ENCODE measurements at places on chromosomes 7 and 10.

DNA sequence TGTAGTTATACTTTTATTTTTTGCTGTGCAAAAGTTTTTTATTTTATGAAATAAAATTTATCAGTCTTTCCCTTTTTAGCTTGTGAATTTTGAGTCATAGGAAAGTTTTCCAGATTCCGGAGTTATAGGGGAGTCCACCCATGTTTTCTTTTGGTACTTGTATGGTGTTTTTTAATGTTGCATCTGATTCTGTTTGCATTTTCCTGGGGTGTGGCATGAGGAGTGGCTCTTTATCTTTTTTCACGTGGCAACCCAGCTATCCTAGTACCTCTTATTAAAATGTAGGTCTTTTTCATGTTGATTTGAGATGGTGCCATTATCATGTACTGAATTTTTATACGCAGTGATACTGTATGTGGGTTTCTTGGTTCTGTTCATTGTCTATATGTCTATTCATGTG lies 19.7 kb downstream of the EXOC6 start:
- no peak for DNase-seq

- DNase-seq: peak; percentile 45
Measured at GRCh38 chr7:42945821-42946626, 13.8 kb downstream of the MRPL32 start.

- no peak for DNase-seq
Measured at GRCh38 chr7:53470336-53470970, 435.0 kb downstream of the POM121L12 start.

DNA sequence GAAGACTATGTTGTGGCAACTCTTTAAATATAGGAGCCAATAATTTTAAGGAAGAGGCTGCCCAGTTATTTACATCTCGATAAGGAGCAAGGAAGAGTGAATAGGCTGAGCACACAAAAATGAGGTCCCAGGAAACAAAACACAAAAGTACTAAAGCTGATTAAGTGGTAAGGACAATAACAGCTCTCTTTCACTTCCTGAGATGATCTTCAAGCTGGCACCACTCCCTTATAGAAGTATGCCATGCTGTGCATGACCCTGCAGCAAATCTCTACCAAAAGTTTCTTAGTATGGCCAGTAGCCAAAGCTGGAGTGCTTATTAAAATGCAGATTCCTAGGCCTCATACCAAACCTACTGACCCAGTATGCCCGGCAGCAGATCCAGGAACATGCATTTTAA lies 39.7 kb downstream of the CADPS2 start:
- no peak for DNase-seq

DNA sequence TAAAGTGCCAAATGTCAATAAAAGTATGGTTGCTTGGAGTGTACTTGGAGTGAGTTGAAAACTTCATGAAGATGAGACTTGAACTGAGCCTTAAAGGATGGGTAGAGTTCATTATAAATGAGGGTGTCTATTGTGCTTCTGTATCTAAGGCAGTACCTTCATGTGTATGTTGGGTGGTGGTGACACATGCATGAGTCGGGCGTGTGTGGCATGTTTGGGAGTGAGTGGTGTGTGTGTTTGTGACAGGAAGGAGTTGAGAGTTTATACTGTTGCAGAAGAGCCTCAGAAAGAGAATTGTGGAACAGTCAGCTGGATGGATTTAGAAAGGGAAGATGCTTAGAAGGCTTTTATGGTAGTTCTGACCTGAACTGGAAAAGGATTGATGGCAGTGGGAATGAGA lies 6.0 kb upstream of the ZRANB1 start:
- peak; percentile 26 for DNase-seq

GRCh38 chr10:6171881-6172695 lies 30.6 kb upstream of the PFKFB3 start:
- peak; percentile 90 for DNase-seq

DNA sequence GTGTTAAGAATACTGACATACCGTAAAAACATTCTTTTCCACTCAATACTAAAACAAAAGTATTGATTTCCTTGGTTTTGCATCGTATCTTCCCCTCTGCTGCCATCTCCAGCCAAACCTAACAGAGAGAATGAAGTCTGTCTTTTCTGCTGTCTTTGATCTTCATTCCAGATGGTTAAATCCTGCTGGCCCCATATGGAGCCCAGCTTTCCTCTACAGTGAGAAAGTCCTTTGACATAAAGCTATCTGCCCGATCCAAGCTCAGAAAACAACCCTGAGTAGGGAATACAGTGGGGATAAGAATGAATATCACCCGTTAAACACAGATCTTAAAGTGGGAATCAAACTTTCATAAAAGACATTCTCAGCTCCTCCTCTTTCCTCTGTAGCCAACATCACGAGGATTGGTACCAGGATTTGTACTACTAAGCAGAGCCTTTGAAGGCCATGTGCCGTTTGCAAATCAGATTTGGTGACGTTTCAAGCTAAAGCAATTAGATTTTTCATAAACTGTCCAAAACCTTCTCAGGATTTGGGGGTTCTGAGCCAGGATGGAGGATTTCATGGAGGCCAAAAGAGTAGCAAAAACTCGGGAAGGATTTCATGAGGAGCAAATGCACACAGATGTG lies 30.8 kb upstream of the GPAM start:
- no peak for DNase-seq

Measured in MV-4-11 (cell line).